ENCODE measurements at places on chromosomes 12 and 14.

- DNase-seq: no peak
Measured at GRCh38 chr12:120546050-120546386, 11.9 kb downstream of the RNF10 start.

GRCh38 chr14:25833341-25834126, 764.3 kb downstream of the NOVA1 start:
- peak; percentile 53 for DNase-seq

- no peak for DNase-seq
Measured at GRCh38 chr12:66708704-66709456, 30.0 kb upstream of the GRIP1 start.

DNA sequence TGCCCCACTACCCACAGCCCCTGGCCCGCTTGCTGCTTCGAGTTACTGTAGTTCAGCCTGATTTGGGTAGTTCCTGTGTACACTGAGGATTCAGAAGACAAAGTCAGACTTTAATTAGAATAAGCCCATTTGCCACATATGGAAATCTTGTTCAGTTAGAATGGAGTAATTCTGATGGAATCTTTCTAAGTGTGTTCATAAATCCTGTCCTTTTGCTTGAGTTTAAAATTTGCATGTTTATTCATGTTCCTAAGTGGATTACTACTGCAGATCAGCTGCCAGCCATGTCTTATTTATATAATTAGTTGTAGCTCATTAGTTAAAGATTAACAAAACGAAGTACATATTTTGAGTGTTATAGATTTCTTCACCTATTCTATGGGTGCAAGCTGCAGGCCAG, 504.5 kb downstream of the PCNX1 start:
- no peak for DNase-seq

GRCh38 chr14:69493791-69494190, 9.3 kb downstream of the PLEKHD1 start:
- DNase-seq: no peak

- no peak for DNase-seq
Measured at GRCh38 chr12:52382854-52383253, 2.6 kb downstream of the KRT84 start.

- DNase-seq: no peak
Measured at GRCh38 chr12:45260854-45261253, 45.0 kb downstream of the ANO6 start.

DNA sequence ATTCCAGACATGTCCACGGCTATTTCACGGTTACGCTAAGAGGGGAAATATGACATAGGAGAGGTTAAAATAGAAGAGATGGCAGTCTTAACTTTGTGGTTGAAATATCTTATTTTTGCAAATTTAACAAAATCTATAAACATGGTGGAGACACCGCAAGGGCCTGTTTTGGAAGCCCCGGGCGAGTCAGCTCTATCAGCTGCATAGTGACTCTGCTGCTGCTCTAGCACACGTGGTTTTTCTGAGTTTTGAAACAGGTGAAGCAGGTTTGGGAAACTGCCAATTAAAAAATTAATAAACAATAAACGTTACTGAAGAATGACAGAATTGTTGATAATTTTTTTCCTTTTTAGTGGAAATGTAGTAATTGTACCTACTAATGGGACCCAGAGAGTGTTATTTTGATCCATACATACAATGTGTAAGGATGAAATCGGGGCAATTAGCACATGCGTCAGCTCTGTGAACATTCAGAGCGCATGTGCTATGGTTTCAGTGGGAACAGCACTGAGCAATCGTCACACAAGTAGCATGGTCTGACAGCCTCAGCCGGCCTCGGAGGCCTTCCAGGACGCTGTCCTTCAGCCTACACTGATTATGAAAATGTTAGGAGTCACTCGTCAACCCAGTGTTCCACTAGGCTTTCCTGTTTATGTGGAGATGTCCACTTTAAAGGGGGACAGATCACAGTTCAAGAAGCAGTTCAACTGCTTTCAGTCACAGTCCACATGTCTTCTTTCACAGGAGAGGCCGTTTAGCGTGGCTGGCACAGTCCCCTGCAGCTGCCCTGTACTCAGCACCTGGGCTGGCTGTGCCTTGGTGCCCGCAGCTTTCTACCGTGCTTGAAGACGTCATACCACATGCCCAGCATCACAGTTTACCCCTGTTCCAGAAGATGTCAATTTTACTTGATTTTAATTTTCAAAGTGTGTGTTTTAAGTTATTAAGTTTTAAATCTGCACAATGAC, 51.8 kb downstream of the MOK start:
- no peak for DNase-seq

DNA sequence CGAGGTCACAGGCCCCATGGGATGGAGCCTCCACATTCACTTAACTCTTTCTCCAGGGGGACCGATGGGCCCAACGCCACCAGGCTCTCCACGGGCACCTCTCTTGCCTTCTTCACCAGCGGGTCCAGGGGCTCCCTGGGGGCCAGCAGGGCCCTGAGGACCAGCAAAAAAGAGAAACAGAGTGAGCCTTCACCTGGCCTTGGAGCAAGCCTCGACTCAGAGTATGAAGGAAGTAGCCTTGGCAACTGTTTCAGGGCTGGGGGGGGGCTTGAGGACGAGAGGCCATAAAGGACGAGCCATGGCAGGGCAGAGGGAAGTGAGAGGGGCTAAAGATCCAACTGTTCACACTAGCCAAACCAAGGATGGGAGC, 18.0 kb downstream of the COL2A1 start:
- DNase-seq: no peak

GRCh38 chr12:120350576-120351350, 18.2 kb downstream of the MSI1 start:
- no peak for DNase-seq

DNA sequence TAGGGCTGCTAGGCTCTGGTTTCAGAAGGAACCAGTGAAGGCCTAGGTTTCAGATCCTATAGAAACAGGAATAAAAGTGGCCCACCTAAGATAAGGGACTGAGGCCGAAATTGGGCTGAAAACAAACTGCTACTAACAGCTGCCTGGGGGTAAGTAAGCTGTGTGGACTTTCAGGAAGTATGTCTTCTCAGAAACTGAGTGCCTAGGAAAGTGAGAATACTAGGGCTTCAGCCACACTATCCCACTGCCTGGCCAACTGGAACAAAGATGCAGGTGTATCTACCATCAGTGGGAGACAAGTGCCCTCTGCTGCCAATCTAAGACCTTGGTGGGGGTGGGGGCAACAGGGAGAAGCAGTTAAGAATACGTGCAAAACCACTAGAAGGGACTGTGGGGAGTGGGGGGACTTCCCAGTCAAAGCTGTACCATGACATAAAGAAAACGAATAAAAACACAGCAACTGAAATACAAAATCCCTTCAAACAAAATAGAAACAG, 82.5 kb downstream of the MED13L start:
- DNase-seq: no peak

DNA sequence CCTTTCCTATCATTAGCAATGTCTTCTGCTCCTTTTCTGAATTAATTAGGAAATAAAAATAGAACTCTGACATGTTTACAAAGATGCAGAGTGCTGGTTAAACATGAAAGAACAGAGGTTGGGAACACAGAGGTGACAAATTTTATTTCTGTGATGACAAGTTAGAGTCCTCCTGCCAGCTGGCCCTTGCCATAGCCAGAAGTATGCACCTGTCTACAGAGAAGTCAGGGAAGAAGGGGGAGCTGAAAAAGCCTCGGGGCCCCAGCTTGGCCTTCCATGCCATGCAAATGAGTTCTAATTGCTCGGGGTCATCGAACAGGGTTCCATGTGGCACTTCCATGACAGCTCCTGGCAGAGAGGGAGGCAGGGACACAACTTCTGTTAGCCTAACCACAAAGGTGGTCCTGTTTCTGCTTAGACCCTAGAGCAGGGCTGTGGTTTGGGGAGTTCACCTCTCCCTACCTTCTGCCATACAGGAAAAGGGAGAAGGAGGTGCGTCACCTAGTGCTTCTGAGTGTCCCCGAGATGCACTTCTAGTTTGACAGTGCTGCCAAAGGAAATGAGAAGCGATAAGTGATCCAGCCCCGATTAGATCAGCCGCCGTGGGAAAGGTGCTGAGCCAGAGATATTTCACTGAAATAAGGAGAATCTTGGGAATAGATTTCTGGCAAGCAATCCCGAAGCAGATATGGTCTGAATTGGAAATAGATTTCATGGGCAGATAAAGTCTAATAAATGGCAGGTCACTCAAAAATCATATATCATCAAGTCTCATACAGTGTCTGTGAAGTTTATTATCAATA, 155.8 kb upstream of the FOXN3 start:
- no peak for DNase-seq

DNA sequence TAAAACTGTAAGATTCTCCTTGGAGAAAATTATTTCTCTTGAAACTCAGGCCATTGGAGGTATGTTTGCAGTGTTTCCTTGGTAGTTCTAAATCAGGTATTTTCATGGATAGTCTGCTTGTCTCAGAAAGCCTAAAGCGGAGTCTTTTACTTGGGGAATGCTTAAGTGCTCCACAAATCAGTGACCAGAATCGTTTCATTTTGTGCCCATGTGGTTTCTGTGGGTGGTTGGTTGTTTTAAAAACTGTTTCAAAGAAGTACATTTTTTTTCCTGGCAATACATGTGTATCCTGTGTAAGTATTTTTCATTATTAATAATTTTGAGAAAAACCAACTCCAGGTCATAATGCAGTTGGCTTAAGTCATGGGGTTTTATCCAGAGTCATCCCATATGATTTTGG, 33.6 kb downstream of the CCDC91 start:
- no peak for DNase-seq

DNA sequence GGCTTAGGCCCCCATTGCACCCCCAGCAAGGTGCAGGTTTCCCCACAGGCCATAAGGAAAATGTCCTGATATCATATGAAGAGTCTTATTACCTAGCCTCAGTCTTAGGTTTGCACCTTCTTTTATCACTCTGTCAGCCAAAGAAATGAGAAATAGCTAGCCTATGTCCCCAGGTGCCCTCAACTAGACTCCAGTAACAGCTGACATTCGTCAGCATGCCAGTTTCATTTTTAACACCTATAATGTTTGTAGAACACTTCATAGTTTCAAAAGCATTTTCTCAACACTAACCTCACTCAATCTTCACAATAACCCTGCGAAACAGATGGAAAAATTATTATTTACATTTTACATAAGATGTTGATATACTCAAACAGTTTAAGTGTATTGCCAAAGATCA, 24.0 kb upstream of the OR10P1 start:
- DNase-seq: no peak

DNA sequence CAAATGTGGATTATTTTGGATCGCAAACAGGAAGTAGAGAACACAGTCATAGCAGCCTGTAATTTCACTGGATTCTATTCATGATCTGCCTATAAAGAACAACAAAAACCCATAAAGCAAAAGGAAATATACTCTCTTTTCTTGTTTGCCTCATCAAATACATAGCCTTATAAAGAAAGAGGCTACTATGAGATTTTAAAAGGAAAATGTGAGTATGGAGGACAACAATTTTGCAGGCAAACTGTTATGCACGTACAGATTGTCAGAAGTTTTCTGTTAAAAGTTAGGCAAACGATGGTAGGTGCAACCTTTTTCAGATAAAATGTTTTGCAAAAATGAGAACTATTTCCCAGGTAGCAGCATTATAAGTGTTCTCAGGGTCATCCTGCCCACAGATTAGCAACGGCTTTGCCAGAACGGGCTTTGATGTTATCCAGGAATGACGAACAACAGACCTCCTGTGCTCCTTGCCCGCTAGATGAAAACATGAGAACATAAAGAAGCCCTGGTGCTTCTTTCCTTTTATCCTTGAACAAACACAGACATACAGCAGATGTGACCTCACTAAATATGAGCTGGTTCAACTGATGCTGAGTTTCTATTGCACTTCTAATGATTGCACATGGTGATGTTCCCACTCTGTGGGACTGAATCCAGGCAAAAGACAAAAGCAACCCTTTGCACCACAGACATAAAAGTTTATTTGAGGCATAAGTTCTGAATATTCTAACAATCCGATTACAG, 88.1 kb downstream of the ITPR2 start:
- no peak for DNase-seq

GRCh38 chr14:59299731-59300130, 111.3 kb downstream of the DAAM1 start:
- DNase-seq: no peak

DNA sequence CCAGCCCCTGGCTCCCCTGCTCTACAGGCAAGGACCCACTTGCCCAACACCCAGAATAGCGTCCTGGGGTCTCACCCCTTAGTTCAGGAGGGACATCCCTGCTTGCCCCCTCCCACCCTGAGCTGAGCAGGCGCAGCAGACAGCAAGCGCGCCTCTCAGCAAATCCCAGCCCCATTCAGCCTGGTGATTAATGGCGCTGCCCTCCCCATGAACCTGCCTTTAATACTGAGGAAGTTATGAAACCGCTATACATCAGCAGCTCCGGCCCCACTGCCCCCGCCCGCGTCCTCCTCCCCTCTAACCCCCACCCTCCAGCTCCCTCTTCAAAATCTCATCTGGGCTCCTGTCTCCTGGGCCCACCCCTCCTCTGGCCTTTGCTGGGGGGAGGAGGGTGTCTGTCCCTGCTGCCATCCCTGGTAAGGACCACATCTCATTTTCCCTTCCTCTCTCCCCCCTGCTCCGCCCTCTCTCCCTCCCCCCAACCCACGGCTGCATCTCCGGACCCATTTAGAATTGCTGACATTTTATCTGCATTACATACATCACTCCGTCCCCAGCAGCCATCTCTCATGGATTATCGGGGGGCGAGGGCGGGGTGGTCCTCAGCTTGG, 7.1 kb upstream of the SMUG1 start:
- DNase-seq: peak; percentile 50

DNA sequence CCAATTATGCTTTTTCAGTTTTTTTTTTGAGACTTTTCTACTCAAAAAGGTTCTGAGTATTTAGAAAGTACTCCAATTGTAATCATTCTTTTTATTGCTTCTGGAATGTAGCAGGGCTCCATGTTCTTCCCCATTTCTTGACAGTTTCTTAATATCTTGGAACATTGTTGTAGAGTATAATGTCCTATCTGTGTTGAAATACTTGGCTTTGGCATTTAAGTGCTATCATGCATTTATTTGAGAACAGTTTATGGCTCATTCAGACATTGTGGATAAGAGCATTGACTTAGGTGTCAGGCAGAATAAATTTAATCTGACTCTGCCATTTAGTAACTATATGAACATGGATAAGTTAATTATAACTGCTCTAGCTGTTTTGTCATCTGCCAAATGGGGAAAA, 28.3 kb downstream of the ADIPOR2 start:
- no peak for DNase-seq

DNA sequence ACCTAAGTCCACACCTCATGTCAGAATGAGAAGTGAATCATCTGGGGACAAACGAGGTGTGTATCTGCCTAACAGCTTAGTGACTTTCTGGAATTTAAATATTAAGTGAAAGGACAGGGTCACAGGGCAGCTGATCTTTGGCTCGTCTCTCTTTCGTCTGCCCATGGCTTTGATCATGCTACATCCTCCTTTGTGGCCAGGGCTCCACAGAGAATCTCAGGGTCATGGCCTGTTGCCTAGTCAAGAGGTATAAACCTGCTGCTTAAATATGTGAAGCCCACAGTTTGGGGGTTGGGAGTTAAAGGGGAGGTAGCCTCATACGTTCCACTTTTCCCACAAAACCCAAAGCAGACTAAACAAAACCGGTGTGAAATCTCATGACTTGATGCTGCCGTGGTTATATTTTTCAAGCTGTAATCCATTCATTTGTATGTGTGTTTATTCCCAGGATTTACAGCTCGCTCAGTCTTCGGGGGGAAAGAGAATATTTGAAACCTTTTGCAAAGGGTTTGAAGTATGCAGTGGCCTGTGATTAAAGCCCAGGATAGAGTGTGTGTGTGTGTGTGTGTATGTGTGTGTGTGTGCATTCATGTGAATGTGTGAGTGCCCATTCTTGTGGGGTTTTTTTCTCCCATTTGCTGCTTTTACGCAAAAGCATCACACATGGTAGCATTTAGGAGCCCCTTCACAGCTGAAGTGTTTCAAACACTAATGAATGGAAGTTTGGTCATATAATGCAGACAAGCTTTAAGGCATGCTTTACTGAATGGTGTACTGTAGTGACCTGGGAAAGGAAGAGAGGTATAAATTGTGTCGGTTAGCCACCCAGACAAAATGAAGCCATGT, 137.1 kb downstream of the HMGA2 start:
- DNase-seq: no peak
